WERI-Rb-1 (cell line): ENCODE measurements at places on chromosomes 6 and 20.
A peak's percentile ranks its signal among the peaks of the same experiment; 100 is the strongest.

- no peak for DNase-seq
Measured at GRCh38 chr20:8234580-8234979, 102.5 kb downstream of the PLCB1 start.

DNA sequence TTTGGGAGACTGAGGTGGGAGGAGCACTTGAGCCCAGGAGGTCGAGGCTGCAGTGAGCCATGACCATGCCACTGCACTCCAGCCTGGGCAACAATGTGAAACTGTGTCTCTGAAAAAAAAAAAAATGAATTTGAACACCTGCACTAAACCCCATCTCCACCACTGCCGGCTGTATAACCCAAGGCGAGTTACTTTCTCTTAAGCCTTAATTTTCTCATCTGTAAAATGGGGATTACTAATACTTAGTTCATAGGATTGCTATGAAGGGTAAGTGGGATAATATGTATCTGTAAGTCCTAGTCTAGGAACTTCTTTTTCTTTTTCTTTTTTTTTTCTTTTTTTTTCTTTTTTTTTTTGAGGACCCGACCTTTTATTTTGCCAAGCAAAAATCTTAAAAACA lies 61.5 kb downstream of the SHLD1 start:
- DNase-seq, result no peak

DNA sequence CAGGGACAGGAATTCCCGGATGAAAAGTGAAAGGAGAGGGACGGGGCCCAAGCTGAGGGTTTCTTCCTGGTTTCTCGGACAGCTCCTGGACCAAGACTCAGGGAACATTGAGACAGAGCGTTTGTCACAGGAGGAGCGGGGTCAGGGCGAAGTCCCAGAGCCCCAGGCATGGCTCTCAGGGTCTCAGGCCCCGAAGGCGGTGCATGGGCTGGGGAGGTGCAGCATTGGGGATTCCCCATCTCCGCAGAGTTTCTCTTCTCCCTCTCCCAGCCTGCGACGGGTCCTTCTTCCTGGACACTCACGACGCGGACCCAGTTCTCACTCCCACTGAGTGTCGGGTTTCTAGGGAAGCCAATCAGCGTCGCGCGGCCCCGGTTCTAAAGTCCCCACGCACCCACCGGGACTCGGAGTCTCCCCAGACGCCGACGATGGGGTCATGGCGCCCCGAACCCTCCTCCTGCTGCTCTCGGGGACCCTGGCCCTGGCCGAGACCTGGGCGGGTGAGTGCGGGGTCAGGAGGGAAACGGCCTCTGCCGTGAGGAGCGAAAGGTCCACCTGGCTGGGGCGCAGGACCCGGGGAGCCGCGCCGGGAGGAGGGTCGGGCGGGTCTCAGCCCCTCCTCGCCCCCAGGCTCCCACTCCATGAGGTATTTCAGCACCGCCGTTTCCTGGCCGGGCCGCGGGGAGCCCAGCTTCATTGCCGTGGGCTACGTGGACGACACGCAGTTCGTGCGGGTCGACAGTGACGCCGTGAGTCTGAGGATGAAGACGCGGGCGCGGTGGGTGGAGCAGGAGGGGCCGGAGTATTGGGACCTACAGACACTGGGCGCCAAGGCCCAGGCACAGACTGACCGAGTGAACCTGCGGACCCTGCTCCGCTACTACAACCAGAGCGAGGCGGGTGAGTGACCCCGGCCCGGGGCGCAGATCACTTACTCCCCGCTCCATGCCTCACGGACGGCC lies 54.6 kb upstream of the POLR1H start:
- no peak for DNase-seq

DNA sequence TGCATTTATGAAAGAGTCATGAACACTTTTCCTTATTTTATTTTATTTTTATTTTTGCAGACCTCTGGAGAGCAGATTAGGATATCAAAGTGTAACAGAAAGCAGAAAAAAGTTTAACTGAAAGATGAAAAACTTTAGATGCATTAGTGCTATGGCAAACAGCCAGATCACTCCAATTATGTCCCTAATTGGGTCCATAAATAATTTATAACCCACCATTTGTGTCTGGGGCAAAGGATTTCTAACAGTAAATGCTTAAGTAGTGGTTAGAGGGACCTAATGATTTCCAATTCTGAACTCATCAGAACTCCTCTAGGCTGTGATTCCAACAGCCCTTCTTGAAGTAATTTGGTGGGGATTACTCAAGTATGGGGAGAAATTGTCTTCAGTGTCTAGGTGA lies 93.7 kb upstream of the PROKR2 start:
- DNase-seq, result no peak

GRCh38 chr20:24763386-24764026 lies 185.6 kb upstream of the CST7 start:
- no peak for DNase-seq

- DNase-seq, result no peak
Measured at GRCh38 chr6:3432416-3432815, 24.4 kb downstream of the SLC22A23 start.

DNA sequence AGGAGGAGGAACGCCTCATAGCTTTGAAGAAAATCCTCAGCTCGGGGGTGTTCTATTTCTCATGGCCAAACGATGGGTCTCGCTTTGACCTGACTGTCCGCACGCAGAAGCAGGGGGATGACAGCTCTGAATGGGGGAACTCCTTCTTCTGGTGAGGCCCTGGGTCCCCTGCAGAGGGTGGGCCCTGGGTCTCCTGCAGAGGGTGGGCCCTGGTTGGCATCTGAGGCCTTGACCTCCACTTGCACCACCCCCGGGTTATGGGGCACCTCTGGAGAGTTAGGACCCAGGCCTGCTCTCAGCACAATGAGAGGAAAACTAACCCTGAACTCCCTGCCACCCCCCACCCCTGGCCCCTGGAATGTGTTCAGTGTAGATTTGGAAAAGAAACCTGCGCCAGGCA lies 47.2 kb downstream of the SYNJ2 start:
- no peak for DNase-seq

GRCh38 chr6:61887423-61887822 lies 398.6 kb downstream of the KHDRBS2 start:
- no peak for DNase-seq

DNA sequence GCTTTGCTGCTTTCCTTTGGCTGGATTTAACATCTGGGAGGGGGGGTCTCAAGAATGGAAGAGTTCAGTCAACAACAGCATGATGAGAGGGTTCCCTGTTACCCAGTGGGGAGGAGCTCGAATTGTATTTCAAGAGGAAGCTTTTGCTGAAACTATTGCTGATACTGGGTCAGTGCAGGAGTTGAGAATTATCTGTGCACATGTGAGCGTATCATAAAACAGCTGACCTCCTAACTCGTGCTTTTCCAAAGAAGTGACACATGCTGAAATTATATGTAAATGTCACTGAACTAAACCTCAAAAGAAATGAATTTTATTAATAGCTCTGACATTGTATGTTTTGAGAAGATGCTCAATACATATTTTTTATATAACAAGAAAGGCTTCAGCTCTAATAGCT lies 96.3 kb downstream of the PHF3 start:
- no peak for DNase-seq

GRCh38 chr6:34717466-34717865 lies 20.9 kb upstream of the ILRUN start:
- DNase-seq, result no peak

DNA sequence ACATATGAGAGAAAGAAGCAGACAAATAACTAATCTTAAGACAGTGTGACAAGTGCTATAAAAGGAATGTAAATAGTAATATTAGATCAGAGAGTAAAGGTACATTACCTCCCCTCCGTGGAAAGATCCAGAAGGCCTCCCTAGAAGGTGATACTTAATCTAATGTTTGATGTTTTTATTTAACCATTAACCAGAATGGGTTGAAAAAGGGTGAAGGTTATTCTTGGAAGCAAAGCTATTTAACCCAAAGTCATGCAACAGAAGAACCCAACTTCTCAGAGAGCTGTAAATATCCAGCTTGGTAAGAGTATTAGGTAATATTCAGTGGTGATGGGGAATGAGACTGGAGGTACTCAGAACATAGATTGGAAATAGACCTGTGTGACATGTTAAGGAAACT lies 68.0 kb upstream of the HIVEP1 start:
- no peak for DNase-seq

DNA sequence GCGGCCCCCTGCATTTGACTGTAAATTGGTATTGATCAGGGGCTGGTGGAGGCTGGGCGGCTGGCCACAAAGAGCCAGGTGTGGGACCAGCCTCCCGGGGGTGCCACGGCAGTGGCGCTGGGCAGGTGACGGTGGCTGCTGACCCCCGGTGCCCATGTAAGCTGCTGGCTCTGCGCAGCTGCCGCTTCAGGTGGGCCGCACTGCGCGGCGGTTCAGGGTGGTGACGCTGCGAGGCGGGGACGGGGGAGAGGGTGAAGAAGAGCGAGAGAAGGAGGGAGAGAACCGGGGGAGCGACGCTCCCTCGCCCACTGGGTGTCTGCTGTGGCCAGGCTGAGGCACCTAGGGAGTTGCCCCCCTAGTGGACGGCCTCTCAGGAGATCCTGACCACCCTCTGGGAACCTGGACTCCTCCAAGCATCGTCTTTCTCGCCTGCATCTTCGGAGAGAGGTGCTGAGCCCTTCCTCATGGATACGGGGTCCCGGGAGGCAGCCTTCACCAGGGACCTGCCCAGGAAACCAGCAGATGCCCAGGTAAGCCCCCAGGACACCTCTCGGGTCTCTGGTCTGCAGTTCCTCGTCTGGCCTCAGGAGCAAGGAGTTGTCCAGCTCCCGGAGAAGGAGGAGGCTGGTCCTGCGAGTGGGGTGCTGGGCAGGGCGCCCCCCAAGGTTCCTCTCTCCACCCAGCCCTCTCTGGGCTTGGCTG lies 77.5 kb upstream of the GATA5 start:
- no peak for DNase-seq

GRCh38 chr6:142246960-142247359 lies 54.8 kb upstream of the ADGRG6 start:
- DNase-seq, result no peak

- no peak for DNase-seq
Measured at GRCh38 chr6:7805078-7805849, 79.4 kb downstream of the BMP6 start.

GRCh38 chr20:7665376-7665775 lies 274.9 kb downstream of the HAO1 start:
- no peak for DNase-seq

GRCh38 chr6:149053848-149054558 lies 263.5 kb upstream of the TAB2 start:
- peak; percentile 44 for DNase-seq

- no peak for DNase-seq
Measured at GRCh38 chr20:53805895-53806384, 212.3 kb upstream of the ZNF217 start.

DNA sequence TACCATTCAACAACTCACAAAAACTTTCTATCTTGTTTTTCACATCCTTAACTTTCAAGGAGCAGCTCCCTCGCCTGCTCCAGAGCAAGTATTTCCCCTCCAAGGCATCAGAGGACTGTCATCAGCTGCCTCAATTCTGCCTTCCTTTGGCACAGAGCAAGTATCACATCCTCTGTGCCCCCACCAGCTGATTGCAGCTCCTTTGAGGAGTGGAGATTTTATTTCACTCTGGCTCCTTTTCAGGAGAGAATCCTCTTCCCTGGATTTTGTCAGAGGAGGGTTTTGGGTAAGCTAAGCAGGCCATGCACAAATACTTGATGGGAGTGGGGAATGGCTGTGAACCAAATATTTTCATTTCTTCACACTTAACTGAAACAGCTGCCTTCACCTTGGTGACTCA lies 610.5 kb upstream of the FLRT3 start:
- DNase-seq, result no peak

GRCh38 chr6:145044641-145045246 lies 690.6 kb downstream of the EPM2A start:
- no peak for DNase-seq

DNA sequence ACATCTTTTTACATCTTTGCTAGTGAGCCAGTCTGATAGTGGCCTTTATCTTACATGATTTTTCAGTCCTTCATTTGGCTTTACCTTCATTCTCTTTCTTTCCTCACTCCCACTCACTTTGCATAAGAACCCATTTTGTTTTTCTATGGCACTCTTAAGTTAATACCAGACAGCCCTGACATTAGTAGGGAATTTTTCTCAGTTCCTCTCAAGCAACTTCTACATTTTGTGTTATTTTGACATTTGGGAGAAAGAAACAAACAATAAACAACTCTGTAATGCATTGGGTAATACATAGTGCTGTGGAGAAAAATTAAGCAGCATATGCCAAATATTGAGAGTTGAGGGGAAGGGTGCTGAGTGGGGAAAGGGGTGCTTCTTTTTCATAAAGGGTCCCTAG lies 524.1 kb upstream of the JAG1 start:
- DNase-seq, result no peak

- no peak for DNase-seq
Measured at GRCh38 chr6:122405417-122405816, 6.0 kb downstream of the HSF2 start.

DNA sequence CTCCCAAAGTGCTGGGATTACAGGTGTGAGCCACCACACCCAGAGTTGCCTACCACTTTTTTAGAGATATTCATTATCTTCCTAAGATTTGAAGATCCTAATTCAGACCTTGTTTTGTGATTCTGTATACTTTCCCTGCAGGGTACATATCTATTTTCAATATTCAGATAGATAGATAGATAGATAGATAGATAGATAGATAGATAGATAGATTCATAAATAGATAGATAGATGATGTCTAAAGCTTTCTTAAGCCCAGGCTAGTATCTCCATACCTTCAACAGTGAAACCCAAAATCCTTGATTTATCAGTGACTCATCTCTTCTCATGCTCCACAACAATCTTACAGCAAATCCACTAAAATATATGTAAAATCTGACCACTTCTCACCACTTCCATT lies 30.8 kb downstream of the ZNF391 start:
- no peak for DNase-seq

- no peak for DNase-seq
Measured at GRCh38 chr6:133682506-133683307, 206.2 kb upstream of the TCF21 start.

DNA sequence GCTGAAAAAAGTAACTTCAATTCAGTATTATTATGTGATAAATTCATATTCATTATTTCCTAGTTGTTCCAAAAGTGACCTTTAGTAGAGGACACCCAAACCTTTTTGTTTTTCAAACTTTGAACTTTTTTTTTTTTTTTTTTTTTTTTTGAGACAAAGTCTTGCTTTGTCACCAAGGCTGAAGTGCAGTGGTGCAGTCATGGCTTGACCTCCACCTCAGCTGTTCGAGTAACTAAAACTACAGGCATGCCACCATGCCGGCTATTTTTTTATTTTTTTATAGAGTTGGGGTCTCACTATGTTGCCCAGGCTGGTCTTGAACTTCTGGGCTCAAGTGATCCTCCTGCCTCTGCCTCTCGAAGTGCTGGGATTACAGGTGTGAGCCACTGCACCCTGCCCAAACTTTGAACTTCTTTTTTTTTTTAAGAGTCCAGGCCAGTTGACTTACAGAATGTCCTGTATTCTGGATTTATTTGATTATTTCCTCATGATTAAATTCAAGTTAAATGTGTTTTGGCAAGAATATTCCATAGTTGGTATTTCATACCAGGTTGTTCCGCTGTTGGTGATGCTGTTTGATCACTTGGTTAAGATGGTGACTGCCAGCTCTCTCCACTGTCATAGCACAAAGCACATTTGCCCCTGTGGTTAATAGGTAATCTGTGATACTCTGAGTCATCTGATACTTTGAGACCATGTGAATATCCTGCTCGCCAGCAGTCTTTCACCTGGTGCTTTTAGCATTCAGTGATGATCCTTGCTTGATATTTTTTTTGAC lies 48.0 kb downstream of the VAPB start:
- DNase-seq, result no peak
